ENCODE measurements at places on chromosomes 12 and 14. TPM values are rescaled to one million over a fixed set of nuclear protein-coding genes. Genes with fewer than 3 reads are reported as not detected.

AGAP2 gene
- 3.1 TPM for total RNA-seq

DNA sequence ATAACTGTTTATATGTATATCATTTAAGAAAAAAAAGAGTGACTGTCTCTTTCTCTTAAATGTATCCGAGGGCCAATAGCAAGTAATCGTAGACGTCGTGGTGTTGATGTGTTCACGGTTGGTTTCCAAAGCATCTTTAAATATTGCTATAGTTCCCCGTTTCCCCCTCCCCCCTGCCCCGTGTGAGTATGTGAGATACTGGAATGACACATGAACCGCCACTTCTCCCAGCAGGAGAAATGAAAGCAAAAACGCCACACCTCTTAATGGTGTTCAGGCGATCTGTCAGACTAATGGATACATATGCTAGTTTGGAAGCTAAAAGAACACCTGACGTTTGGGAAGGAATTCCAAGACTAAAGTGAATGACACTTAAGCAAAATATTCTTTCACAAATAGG, 258.3 kb downstream of the FOXN3 start:
- no peak overlapping the region for H3K4me3 ChIP-seq
- no peak for DNase-seq
- H3K27ac ChIP-seq, result no peak overlapping the region
- H3K27me3 ChIP-seq, result no peaks in the 10 kb centered on the region
- H3K36me3 ChIP-seq, result peaks cover 45% of the 10 kb centered on the region
- no peaks in the 10 kb centered on the region for H3K4me1 ChIP-seq

DNA sequence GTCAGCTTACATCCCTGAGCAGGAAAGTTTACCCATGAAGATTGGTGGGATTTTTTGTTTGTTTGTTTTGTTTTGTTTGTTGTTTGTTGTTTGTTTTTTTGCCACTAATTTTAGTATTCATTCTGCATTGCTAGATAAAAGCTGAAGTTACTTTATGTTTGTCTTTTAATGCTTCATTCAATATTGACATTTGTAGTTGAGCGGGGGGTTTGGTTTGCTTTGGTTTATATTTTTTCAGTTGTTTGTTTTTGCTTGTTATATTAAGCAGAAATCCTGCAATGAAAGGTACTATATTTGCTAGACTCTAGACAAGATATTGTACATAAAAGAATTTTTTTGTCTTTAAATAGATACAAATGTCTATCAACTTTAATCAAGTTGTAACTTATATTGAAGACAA, 37.6 kb downstream of the CD9 start:
- H3K27me3 ChIP-seq, result no peaks in the 10 kb centered on the region
- H3K27ac ChIP-seq, result no peak overlapping the region
- H3K36me3 ChIP-seq, result peaks cover 40% of the 10 kb centered on the region
- no peak for DNase-seq
- H3K4me3 ChIP-seq, result no peak overlapping the region
- H3K4me1 ChIP-seq, result no peaks in the 10 kb centered on the region

DERA gene
- 111 TPM for total RNA-seq

- H3K27ac ChIP-seq, result no peak overlapping the region
- no peaks in the 10 kb centered on the region for H3K4me1 ChIP-seq
- no peaks in the 10 kb centered on the region for H3K36me3 ChIP-seq
- DNase-seq, result no peak
- no peak overlapping the region for H3K4me3 ChIP-seq
- no peaks in the 10 kb centered on the region for H3K27me3 ChIP-seq
Measured at GRCh38 chr14:79467835-79468234, 743.5 kb downstream of the DIO2 start.

KRT73 gene
- 0.40 TPM for total RNA-seq

DNA sequence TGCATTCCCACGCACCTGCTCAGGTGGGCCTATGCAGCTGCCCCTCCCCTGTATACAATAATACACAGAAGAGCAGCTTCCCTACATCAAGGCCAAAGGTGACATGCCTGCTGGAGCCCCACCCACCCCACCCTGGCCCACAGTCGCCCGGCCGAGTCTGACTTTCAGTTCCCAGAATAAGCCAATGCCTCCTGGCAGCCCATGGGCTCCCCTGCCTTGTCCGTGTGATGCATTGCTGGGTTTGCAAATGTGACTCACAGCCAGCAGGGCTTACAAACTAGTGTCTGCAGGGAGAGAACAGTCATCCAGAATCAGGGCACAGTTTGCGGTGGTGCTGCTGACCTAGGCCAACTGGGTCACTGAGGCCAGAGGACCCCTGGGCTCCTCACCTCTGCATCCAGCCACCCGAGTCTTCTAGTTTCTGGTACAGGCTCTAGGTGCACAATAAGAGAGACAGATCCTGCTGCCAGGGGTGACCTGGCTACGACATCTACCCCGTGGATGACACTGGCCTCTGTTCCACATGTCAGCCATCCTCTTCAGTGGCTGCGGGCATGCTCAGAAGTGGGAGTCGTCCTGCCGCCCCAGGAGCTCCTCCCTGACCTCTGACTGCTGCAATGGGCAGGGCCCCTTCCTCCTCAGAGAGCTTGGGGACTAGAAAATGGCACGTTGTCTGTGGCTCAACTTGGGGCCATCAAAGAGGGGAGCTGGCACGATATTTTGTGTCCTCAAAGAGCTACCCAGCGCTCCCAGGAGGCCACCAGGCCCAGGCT, 84.5 kb downstream of the CHGA start:
- no peaks in the 10 kb centered on the region for H3K27me3 ChIP-seq
- peak overlapping the region; percentile 55 for H3K27ac ChIP-seq
- peak; percentile 80 for DNase-seq

GRCh38 chr12:102169922-102170621, 27.6 kb downstream of the PMCH start:
- no peaks in the 10 kb centered on the region for H3K36me3 ChIP-seq
- DNase-seq, result no peak
- H3K27me3 ChIP-seq, result no peaks in the 10 kb centered on the region
- H3K4me1 ChIP-seq, result no peaks in the 10 kb centered on the region
- no peak overlapping the region for H3K27ac ChIP-seq

GRCh38 chr12:2982361-2982760, 23.2 kb downstream of the TEAD4 start:
- H3K36me3 ChIP-seq, result no peaks in the 10 kb centered on the region
- H3K4me1 ChIP-seq, result no peaks in the 10 kb centered on the region
- H3K27ac ChIP-seq, result no peak overlapping the region
- H3K27me3 ChIP-seq, result no peaks in the 10 kb centered on the region

DNA sequence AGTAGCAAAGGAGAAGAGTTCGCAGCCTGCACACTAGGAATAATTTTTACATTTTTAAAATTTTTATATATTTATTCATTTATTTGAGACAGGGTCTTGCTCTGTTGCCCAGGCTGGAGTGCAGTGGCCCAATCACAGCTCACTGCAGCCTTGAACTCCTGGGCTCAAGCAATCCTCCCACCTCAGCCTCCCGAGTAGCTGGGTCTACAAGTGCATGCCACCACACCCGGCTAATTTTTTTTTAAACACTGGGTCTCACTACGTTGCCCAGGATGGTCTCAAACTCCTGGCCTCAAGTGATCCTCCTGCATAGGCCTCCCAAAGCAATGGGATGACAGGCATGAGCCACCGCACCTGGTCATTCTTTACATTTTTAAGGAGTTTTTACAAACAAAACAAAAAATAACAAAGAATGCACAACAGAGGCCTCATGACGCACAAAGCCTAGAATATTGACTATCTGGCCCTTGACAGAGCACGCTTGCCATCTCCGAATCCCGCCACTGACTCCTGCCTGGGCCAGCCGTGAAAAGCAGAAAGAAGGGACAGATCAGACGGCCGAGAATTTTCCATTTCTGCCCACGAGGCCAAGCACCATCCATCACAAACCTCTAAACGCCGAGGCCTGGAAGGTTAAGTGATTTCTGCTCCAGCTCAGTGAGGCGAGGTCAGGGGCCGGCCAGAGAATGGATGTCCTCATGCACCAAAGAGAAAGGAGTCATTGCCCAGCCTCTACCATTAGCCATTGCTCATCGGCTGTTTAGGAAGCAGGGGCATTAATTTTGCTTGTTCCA, 120.0 kb downstream of the SCARB1 start:
- no peaks in the 10 kb centered on the region for H3K36me3 ChIP-seq
- no peak overlapping the region for H3K4me3 ChIP-seq
- no peaks in the 10 kb centered on the region for H3K27me3 ChIP-seq
- DNase-seq, result no peak

VDR gene
- 75.1 TPM for total RNA-seq

RNU4-1 gene
- under 0.01 TPM for total RNA-seq

SLC5A8 gene
- 0.28 TPM for total RNA-seq

DNA sequence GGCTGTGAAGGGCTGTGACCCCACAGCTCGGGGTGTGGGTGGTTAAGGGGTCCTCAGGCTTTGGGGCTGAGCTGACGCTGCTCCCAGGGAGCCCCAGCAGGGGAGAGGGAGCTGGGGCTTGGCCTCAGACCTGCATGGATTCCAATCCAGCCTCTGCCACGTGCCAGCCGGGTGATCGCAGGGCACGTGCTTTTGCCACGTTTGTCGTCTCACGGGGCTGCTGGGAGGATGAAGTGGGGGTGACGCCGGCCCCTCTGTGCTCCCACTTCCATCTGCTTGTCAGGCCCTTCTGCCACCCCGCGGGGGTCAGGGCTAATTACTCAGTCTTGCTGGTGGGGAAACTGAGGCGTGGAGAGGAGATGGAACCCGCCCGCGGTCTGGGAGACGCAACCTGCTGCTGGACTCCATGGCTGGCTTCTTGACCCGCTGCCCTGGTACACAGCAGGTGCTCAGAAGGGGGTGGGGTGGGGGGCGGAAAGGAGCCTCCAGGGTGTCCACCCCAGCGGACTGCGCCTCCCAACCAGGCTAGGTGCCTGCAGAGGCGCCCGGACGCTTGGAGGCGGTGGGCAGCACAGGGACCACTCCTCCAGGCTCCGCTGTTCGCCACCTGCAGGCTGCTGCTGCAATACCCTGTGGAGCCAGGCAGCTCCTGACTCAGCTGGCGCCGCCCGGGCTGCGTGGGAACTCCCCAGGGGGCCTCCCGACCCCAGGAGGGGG, 36.4 kb upstream of the PRIMA1 start:
- no peaks in the 10 kb centered on the region for H3K27me3 ChIP-seq
- no peaks in the 10 kb centered on the region for H3K36me3 ChIP-seq
- H3K4me1 ChIP-seq, result no peaks in the 10 kb centered on the region
- DNase-seq, result no peak

- no peaks in the 10 kb centered on the region for H3K4me1 ChIP-seq
- H3K4me3 ChIP-seq, result no peak overlapping the region
- H3K36me3 ChIP-seq, result no peaks in the 10 kb centered on the region
- H3K27ac ChIP-seq, result no peak overlapping the region
- no peaks in the 10 kb centered on the region for H3K27me3 ChIP-seq
Measured at GRCh38 chr14:68573722-68574121, 219.1 kb downstream of the ZFP36L1 start.

GRCh38 chr12:6323340-6323994, 13.0 kb downstream of the PLEKHG6 start:
- H3K27ac ChIP-seq, result peak overlapping the region; percentile 63
- H3K4me1 ChIP-seq, result peaks cover 61% of the 10 kb centered on the region
- H3K36me3 ChIP-seq, result no peaks in the 10 kb centered on the region
- no peaks in the 10 kb centered on the region for H3K27me3 ChIP-seq
- DNase-seq, result peak; percentile 63

GRCh38 chr12:74770552-74770951, 232.9 kb downstream of the ATXN7L3B start:
- no peak for DNase-seq
- H3K36me3 ChIP-seq, result no peaks in the 10 kb centered on the region
- H3K4me3 ChIP-seq, result no peak overlapping the region
- no peaks in the 10 kb centered on the region for H3K4me1 ChIP-seq

- peak; percentile 67 for DNase-seq
- H3K27ac ChIP-seq, result no peak overlapping the region
- no peak overlapping the region for H3K4me3 ChIP-seq
- no peaks in the 10 kb centered on the region for H3K36me3 ChIP-seq
- no peaks in the 10 kb centered on the region for H3K27me3 ChIP-seq
- H3K4me1 ChIP-seq, result no peaks in the 10 kb centered on the region
Measured at GRCh38 chr14:65949711-65950516, 536.3 kb upstream of the CCDC196 start.

CSRP2 gene
- total RNA-seq, result 9.1 TPM

INHBC gene
- not detected for total RNA-seq

PTMS gene
- 52.6 TPM for total RNA-seq

- H3K27ac ChIP-seq, result no peak overlapping the region
- no peak overlapping the region for H3K4me3 ChIP-seq
- no peaks in the 10 kb centered on the region for H3K36me3 ChIP-seq
- no peaks in the 10 kb centered on the region for H3K27me3 ChIP-seq
Measured at GRCh38 chr12:104538891-104539462, 82.2 kb downstream of the CHST11 start.

DNA sequence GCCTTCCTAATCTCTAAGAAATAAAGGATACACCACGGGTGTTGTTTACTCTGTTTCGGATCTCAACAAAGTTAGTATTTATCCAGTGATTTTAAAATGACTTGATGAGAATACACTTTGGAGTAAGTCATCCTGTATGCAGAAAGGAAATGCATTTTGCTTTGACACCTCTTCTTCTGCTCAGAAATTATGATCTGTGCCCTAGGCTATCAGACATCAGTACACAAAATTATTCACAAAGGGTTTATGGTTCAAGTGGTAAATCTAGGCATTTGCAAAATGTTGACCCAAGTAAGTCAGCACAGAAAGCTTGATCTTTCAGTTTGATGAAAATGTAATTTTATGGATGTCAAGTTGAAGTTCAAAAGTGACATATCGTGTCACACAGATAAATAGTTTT, 248.5 kb downstream of the ATP23 start:
- H3K36me3 ChIP-seq, result no peaks in the 10 kb centered on the region
- H3K4me1 ChIP-seq, result no peaks in the 10 kb centered on the region
- H3K4me3 ChIP-seq, result no peak overlapping the region
- no peak overlapping the region for H3K27ac ChIP-seq

GRCh38 chr12:18723752-18724151, 14.1 kb downstream of the PLCZ1 start:
- H3K27ac ChIP-seq, result no peak overlapping the region
- no peaks in the 10 kb centered on the region for H3K4me1 ChIP-seq
- H3K36me3 ChIP-seq, result no peaks in the 10 kb centered on the region
- DNase-seq, result no peak
- H3K4me3 ChIP-seq, result no peak overlapping the region
- H3K27me3 ChIP-seq, result no peaks in the 10 kb centered on the region

EMP1 gene
- total RNA-seq, result 110 TPM

- no peak overlapping the region for H3K27ac ChIP-seq
- no peak overlapping the region for H3K4me3 ChIP-seq
- no peaks in the 10 kb centered on the region for H3K36me3 ChIP-seq
- no peaks in the 10 kb centered on the region for H3K27me3 ChIP-seq
- no peak for DNase-seq
Measured at GRCh38 chr14:64788706-64789105, 84.5 kb downstream of the PLEKHG3 start.

HECTD1 gene
- 225 TPM for total RNA-seq

GRCh38 chr14:72614891-72615415, 278.9 kb downstream of the DPF3 start:
- H3K4me1 ChIP-seq, result no peaks in the 10 kb centered on the region
- H3K4me3 ChIP-seq, result no peak overlapping the region
- no peaks in the 10 kb centered on the region for H3K36me3 ChIP-seq
- H3K27ac ChIP-seq, result no peak overlapping the region

- H3K4me1 ChIP-seq, result no peaks in the 10 kb centered on the region
- no peak overlapping the region for H3K27ac ChIP-seq
- no peak overlapping the region for H3K4me3 ChIP-seq
Measured at GRCh38 chr14:104388541-104389325, 190.8 kb upstream of the C14orf180 start.

Data from Peyer's patch (tissue), 4 donors.